Stimulated activated CD4-positive, alpha-beta T cell treated with anti-CD3 and anti-CD28 coated beads, TNF-alpha, amount 100 ng/mL, for 1 hour (primary cell): ENCODE measurements at places on chromosomes 7 and 10.

DNA sequence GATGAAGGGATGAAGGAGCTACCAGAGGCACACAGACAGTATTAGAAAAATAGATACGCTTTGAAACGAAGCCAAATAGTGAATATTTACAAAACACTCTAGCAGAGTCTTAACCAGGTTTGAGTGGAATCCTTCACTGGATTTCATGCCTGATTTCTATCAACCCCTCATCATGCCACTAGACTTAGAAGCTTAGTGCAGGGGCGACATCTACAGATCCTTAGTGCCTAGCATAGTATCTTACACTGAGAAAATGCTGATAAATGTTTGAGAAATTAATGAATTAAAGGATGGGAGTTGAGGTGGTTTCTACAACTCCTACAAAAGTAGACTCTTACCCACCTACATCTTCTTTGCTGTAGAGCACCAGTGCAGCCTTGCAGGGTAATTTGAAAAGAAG, 54.7 kb upstream of the CCNJ start:
- DNase-seq = no peak

DNA sequence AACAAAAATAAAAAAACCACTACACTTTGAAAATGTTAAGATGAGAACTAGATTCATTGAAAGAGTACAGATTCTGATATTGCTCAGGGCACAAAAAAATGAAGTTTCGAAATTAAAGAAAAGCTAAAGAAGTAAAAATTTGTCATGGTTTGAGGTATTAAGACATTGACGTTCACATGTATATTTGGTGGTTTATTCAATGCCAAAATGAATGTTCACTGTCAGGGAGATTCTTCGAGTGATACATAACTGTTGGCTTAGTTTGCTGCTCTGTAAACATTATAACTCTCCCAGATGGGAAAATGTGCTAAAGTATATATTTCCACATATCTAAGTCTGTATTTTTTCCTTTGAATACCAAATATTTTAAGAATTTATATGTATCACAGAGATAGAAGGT, 345.0 kb downstream of the SEMA3D start:
- DNase-seq = no peak

GRCh38 chr7:50152486-50152885, 59.4 kb upstream of the ZPBP start:
- DNase-seq = no peak

GRCh38 chr10:52172581-52172980, 141.5 kb upstream of the DKK1 start:
- DNase-seq = no peak

- DNase-seq = no peak
Measured at GRCh38 chr10:71769279-71769823, 4.0 kb downstream of the VSIR start.

DNA sequence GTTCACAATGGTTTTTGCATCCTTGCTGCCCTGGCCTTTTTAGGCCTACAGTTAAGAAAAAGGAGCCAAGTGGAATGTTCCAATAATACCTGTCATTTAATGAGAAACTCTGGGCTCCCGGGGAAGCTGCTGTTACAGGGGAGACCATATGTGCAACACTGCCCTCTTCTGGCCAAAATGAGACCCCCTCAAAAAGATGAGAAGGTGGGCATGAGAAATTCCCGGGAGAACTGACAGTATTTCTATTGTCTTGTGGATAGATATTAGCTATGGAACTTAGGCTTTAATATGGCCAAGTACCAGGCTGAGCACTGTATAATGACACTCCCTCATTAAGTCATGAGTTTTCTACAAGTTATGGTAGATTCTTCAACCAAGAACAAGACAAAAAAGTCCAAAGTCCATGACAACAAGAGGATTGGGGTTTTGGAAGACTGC, 99.4 kb downstream of the CCDC3 start:
- DNase-seq = peak; percentile 12

GRCh38 chr10:12710594-12711349, 290.7 kb downstream of the CCDC3 start:
- DNase-seq = peak; percentile 53

- no peak for DNase-seq
Measured at GRCh38 chr7:28592861-28593260, 180.5 kb downstream of the CREB5 start.

DNA sequence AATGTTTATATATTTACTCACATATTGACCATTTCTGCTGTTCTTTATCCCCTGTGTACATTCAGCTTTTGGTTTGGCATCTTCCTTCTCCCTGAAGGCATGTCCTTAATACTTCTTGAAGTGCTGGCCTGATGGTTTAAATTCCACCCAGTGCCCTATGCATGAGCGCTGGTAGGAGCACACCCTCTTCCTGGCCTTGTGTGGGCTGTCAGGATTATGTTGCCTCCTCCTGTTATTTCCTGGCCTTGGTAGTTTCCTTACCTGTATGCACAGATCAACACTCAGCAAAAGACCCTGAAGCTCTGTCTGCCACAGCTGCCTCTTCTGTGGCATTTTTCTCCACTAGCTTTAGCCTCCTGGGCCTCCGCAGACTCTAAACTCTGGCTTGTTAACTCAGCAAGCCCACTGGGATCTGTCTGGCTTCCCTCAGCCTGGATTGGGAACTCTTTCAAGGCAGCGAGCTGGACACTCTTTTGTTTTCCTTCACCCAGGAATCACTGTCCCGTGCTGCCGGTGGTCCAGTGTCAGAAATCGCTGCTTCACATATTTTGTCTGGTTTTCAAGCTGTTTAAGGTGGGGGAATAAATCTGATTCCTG, 595.2 kb downstream of the SDK1 start:
- no peak for DNase-seq

- DNase-seq = no peak
Measured at GRCh38 chr10:124388476-124388822, 30.3 kb downstream of the OAT start.

DNA sequence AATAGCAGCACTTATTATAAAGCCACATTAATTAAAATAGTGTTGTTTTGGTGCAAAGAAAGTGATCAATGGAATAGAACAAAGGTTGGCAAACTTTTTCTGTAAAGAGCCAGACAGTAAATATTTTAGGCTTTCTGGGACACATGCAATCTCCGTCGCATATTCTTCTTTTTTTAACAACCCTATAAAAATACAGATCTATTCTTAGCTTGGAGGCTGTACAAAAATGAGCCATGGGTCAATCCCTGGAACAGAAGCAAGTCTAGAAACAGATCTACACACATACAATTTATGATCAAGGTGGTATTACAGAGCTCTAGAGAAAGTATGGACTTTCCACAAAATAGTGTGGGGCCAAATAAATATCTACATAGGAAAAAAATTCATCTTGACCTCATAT, 71.8 kb downstream of the ARHGAP21 start:
- no peak for DNase-seq

DNA sequence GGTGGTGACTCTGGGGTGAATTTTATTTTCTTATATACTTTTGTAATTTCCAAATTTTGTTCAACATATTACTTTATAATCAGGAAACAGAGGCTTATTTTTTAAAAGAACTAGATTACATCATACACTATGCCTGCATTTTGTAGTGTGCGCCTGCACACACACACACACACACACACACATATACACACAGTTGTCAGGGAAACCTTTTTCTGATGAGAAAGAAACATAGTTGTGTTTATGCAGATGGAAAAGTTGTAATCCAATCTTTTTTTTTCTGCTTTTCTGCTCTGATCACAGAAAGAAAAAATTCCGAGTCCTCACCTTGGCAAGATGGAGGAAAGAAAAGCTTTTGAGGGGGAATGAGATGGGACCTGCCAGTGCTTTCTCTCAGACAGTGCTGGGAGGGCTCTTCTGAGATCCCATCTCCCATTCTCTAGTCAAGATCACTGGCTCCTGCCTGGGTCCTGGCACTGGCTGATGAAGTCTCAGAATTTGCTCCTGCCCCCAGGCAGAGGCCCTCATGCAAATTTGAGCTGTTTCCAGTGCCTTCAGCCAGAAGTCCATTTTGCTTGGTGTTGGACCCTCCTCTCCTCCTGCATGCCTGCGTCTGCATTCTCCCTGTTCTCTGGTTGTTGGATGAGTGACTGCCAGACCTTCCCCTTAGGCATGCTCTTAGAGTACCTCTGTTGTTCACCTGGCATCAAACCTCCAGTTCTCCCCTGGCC, 59.7 kb downstream of the TLL2 start:
- DNase-seq = no peak

DNA sequence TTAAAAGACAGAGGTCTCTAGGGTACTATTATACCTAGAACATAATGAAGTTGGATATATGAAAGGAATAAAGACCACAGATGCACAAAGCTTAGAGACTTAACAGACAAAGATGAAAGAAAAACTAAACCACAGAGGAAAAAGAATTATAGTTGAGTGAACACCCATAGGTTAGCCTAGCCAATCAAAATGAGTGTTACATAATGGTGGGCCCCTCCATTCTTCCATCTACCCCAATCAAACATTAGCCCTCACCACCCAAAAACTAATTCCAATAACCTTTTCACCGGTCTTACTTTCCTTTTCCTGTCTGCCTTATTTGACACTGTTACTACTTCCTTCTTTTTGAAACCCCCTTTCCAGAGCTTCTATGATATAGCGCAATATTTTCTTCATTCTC, 130.1 kb downstream of the ELMO1 start:
- DNase-seq = no peak

DNA sequence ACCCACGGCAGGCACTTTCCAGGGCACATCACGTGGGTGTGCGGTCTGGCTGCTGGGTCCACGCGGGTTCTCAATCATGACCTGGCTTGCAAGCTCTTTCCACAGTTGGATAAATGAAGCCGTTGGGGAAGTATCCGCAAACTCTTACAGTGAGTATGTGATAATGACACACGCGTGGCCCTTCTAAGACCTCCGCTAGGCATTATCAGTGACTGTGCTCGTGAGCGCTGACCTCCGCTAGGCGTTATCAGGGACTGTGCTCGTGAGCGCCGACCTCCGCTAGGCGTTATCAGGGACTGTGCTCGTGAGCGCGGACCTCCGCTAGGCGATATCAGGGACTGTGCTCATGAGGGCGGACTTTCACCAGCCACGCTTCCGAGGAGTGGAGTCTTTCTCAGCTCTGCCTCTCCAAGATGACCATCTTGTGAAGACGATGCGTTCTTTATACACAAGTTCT, 107.0 kb downstream of the WDR37 start:
- DNase-seq = no peak

GRCh38 chr7:35754741-35755140, 46.1 kb upstream of the SEPTIN7 start:
- DNase-seq = no peak

DNA sequence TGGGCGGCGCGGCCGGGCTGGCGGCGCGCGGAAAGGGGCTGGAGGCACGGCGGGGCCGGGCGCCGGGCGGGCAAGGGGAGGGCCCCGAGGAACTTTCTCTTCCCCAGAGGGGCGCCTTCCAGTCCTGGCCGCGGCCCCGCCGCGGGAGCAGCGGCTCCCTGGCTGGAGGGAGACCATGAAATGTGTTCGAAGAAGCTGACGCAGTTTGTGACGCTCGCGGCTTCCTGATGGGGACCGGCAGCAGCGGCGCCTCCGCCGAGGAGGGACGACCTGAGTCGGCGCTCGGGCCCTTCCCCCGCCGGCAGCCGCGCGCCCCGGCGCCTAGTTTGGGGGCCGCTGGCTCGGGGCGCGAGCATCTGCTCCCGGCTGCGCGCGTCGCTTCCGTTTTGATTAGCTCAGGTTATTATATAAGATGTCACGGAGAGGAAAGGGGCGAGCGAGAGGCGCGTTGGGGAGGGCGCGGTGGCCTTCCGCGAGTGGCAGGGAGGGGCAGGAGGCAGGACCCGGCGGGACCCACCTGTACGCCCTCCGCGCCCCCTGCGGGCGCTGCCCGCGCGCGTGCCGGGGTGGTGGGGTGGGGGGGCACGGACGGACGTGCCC, 57.1 kb upstream of the PCGF5 start:
- DNase-seq = peak; percentile 33

GRCh38 chr10:16597656-16598055, 76.0 kb upstream of the C1QL3 start:
- no peak for DNase-seq

- DNase-seq = no peak
Measured at GRCh38 chr7:77679608-77680007, 16.7 kb upstream of the RSBN1L start.

GRCh38 chr7:122304996-122305421, 459 bp upstream of the FEZF1 start:
- no peak for DNase-seq

DNA sequence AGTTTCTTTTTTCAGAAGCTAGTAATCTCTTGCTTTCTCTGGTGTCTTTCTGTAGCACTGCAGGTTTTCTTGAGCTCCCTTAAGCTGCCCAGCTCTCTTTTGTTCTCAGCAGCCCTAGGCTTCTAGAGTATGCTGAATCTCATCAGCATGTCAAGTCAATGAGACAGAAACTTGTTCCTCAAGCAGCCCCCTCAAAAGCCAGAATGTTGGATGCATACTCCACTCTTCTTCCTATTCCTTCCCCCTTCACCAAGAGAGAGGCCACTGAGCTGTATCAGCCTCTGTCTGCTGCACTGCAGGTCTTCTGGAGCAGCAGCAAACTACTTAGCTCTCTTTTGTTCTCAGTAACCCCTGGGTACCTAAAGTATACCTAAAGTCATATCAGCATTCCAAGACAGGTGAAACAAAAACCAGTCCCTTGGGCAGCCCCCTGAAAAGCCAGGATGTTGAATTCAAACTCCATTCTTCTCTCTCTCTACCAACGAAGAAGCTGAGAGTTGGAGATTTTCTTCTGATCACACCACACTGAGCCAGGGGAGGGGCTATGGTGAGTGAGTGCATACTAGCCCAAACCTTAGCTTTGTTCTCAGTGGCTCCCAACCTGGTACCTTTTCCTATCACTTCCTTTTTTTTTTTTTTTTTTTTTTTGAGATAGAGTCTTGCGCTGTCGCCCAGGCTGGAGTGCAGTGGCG, 73.3 kb upstream of the WAC start:
- DNase-seq = no peak

DNA sequence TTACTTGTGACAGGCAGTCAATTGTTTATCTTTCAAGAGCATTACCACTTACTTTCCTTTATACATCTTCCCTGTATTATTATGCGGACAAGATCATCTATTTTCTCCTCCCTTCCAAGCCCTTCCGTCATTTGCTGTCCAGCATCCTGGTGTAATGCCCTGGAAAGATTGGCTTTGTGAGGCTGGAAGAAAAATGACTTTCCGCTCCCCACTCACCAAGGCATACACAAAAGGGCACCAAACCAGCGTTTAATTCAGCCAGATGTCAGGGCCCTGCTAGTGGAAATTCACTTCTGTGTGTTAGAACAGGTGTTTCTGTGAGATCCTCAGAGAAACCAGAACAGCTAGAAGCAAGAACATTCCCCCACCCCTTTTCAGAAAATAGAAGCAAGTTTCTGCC, 128.1 kb upstream of the NANOS1 start:
- DNase-seq = no peak

- DNase-seq = no peak
Measured at GRCh38 chr7:80937336-80937735, 18.5 kb upstream of the SEMA3C start.

DNA sequence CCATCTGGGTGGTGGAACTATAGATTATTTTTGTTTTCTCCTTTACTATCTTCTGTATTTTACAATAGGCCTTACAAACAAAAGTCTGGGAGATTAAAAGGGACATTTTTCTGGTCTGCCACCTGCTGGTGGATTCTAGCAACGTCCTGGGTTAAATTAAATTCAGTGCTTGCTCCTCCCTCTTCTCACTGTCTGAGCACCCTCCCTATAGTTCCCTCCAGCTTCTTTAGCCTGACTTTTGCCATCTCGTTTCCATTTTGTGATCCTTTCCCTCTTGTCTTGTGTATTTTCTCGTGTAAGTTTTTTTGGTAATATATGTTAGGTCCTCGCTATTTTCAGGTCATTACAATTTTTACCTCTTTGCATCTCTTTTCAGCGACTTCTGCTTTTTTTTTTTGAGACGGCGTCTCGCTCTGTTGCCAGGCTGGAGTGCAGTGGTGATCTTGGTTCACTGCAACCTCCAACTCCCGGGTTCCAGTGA, 16.1 kb downstream of the ANKRD16 start:
- peak; percentile 54 for DNase-seq

- DNase-seq = no peak
Measured at GRCh38 chr10:3848775-3849635, 64.0 kb upstream of the KLF6 start.
